ENCODE measurements at places on chromosomes 5 and 9.
A peak's percentile ranks its signal among the peaks of the same experiment; 100 is the strongest.

DNA sequence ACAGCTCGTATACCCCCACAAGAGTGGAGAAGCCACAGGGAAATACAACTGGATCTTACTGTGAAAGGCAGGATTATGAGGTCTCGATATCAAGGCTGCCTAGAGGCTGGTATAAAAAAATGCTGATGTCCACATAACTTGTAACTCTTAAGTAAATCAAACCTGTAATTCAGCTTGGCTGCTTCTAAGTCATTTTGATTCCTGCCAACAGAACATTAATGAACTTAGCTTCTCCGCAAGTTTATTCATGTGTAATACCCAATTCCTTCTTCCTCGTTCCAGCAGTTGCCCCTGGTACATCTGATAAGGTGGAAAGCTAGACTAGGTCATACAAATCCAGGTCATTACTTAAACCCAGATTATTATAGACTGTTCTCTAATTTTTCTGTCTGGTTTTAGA is 16.4 kb upstream of the SMIM15 start:
- no peak for DNase-seq

DNA sequence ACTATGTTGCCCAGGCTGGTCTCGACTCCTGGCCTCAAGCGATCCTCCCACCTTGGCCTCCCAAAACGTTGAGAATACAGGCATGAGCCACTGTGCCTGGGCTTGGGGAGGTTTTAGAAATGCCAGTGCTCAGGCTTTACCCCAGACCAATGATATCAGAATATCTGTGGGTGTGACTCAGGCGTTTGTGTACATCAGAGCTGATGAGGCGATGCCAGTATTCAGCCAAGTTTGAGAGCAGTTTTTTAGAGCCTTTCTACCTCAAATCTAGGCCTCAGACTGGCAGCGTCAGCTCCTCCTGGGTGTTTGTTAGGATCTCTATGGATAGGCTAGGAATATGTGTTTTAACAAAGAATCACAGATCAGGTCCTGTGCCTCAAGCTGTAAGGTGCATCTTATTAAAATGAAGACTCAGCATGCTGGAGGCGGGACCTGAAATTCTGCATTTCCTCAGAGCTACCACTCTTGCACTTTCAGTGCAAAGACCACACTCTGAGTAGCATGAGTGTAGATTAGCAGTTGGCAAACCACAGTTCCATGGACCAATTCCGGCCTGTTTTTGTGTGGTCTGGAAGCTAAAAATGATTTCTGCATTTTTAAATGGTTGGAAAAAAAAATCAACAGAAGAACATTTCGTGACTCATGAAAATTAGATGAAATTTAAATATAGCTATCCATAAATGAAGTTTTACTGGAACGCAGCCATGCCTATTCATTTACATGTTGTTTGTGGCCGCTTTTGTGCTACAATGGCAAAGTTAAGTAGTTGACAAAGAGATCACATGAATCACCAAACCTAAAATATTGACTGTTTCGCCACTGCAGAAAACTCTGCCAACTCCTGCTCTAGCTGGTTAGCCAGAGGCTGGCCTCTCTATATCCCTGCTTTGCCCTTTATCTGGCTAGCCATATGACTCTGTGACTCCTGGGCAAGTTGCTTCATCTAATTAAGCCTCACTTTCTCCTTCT is 92.2 kb downstream of the KLF4 start:
- DNase-seq = no peak

GRCh38 chr5:39005566-39006232 is 68.5 kb downstream of the RICTOR start:
- DNase-seq = no peak

GRCh38 chr5:115815693-115816225 is 700 bp downstream of the CDO1 start:
- no peak for DNase-seq

DNA sequence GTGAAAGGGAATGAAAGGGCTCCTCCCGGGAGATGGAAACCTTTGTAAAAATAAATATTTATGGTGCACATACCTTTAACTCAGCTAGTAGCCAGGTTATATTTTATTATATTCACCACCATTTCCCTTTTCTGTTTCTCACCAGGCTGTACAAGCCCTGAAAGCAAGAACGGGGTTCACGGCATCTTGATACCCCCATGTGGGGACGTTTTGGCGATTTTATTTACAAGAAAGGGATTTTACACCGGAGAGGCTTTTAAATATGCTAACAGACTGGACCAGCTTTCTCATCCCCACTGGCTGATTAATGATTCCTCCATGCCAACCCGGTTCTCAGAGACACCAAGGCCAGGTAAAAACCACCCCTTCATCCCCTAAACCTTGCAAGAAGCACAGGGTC is 19.2 kb downstream of the IL12B start:
- DNase-seq = no peak

GRCh38 chr9:137620048-137620405 is 1.2 kb downstream of the EHMT1 start:
- no peak for DNase-seq

- no peak for DNase-seq
Observed at GRCh38 chr9:12212860-12213259, 480.3 kb upstream of the TYRP1 start.

GRCh38 chr9:128275198-128276007 is at the start of gene GOLGA2:
GOLGA2 (minus strand) TSS chr9:128276007; CDS start chr9:128275976, 31 bp downstream.
- DNase-seq = peak; percentile 36

- DNase-seq = no peak
Observed at GRCh38 chr5:168749391-168750100, 170.4 kb upstream of the PANK3 start.

GRCh38 chr5:136226401-136226800 is 33.4 kb upstream of the SMIM32 start:
- DNase-seq = no peak

- no peak for DNase-seq
Observed at GRCh38 chr5:91140657-91141056, 242.5 kb downstream of the ARRDC3 start.

DNA sequence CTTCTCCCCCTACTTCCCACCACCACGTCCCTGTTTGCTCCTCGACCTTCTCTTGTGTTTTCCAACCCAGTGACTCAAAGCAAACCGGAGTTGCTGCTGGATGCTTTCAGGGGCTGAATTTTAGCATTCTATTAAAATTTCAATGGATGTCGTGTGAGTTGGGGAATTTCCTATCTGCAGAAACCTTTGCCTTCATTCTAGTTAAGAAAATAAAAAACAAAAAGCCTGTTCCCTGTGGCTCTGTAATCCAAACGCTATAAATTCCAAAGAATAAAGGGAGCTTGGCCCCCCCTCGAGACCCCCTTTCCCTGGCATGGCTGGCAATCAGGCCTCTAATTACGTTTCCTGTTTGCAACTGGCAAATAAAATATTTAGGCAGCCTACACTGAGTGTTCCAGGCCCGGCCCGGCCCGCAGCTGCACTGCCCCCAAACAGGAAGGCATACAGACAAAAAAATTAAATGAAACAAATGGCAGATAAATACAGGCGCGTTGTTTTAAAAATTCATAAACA is 139.4 kb upstream of the PPP1R26 start:
- no peak for DNase-seq
